T-helper 17 cell (primary cell): ENCODE measurements at places on chromosomes 3 and 15.

DNA sequence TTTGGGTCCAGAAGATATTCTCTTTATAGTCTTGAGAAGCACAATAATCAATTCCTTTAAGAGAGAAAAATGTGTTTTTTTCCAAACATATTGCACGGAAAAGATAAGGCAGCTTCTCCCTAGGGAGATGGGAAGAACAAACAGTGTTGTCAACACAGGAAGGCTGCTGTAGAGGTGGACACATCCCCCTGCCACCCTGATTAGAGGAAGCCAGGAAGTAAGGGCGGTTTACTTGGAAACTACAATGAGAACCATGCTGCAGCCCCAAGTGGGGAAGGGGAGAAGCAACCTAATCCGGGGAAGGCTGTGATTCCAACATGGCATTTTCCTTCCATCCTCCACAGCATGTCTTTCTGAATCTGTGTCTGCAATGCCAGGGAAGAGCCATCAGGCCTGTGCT is 256.9 kb upstream of the TGFBR2 start:
- no peak for DNase-seq

DNA sequence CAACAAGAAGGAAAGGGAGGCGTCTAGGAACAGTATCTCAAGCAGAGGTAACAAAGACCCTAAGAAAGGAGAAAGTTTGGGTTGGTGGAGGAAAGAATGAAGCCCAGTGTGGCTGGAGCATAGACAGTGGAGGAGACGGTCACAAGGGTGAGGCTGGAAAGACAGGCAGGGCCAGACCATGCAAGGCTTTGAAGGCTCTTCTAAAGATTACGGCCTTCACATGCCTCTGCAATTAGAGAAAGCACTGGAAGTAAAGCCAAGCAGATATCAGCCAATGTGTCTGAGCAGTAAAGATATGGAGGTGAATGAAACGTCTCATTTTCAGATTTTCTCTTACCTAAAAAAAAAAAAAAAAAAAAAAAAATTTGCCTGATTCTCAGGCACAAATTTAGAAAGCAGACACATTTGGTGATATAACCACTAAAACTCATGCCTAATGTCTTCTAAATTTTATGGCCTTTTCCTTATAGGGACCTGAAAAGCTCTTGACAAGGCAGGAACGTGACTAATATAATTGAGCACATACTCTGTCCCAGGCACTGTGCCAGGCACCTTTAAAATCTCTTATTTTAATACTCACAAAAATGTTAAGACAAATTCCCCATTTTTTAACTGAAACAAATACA is 184.1 kb downstream of the MECOM start:
- DNase-seq = no peak

GRCh38 chr3:169404520-169404890 is 259.0 kb downstream of the MECOM start:
- no peak for DNase-seq

- DNase-seq = no peak
These were observed 140.2 kb upstream of the SKOR1 start for GRCh38 chr15:67685008-67685599.

- DNase-seq = no peak
These were observed 644 bp downstream of the ZNF609 start for GRCh38 chr15:64460724-64461720.

GRCh38 chr15:23793191-23793680 is 106.1 kb upstream of the NDN start:
- no peak for DNase-seq

GRCh38 chr3:166013073-166013679 is 176.0 kb upstream of the BCHE start:
- DNase-seq = no peak

DNA sequence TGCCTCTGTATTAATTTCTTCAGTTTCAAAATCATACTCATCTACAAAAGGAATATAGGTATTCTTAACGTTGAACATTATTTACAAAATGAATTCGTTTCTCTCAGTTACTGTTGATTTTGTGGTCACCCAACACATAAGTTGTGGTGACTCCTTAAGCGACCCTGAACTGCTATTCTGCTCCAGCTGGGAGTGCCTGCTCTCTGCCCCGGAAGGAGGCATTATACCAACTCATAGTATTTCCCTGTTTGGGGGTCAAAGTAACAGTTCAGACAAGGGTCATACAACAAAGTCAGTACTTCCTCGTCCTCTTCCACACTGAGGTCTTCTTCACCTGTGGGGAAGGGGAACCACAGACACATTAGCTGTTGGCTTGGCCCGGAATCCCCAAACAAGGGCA is 75.7 kb upstream of the FAM3D start:
- no peak for DNase-seq

DNA sequence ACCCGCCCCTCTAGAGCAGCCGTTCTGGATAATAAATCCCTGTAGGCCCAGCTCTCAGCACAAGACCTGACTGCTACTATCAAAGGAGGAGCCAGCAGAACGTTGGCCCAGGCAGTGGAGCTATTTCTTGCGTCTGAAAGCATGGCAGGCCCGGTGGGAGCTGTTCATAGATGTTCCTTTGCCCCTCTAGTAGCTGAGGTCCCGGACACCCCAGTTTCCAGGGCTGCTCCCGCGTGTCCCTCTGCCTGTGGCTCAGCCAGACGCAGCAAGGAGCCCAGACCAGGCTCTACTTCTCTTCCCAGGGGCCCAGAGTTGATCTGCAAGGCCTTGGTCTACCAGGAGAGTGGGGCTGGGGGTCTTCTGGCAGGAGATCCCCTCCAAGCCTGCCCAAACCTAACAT is 76.1 kb downstream of the FAM174B start:
- DNase-seq = no peak

DNA sequence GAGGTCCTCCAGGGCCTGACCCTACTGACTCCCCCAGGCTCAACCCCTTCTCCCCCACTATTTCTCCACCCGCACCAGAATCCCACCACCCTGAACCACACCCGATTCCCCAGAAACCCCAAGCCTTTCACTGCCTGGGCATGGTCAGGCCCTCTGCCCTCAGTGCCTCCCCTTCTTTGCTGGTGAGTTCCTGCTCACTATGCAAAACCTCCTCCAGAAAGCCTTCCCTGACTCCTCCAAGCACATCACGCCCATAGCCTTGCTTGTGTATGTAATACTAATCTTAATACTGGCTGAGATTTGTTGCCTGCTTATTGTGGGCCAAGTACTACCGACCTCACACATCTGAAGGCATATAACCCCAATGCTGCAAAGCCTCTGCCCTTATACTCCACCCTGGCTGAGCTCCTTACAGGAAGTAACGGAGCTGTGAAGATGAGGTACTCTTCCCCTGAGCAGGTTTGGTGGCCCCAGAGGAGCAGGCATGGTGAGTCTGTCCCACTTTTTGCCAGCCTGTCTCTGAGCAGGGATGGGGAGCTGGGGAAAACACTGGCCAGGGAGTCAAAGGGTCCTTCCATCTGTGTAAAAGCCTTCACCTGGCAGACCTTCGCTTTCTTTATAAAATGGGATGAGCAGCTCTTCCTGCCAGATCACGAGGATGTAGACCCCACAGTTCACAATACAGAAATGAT is 9.5 kb downstream of the RAB6B start:
- no peak for DNase-seq
